Uterus (tissue), 4 donors: ENCODE measurements at places on chromosomes 11 and 22. TPM values are rescaled to one million over a fixed set of nuclear protein-coding genes. Genes with fewer than 3 reads are reported as not detected.

The PANX3 gene
- total RNA-seq: not detected

The SERPING1 gene
- 171 TPM for total RNA-seq

DNA sequence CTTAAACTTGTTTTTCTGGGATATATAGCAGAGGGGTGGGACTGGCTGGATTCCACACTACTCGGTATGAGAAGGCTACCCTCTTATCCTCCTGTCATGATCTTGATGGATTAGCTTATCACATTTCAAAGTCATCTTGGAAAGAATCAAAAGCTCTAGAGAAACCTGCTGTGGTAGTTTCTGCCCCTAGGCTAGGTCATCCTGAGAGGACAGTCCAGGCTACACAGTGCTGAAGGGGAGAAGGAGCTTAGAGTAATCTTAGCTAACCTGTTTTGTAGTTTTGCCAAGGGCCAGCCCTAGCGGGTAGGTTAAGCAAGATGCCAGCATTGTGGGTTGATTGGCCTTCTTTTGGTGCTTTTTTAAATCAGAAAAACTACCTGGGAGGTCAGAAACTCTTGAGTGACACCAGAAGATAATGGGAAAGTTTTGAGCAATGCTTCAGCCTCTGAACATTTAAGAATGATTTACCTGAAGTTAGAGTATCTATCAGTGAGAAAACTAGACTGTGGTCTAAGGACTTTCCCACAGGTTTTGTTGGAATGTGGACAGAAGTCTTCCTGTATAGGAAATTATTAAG lies 21.3 kb downstream of the PIWIL4 start:
- H3K4me3 ChIP-seq: no peak overlapping the region
- DNase-seq: no peak
- H3K27me3 ChIP-seq: no peaks in the 10 kb centered on the region
- H3K27ac ChIP-seq: no peak overlapping the region

- H3K27me3 ChIP-seq: no peaks in the 10 kb centered on the region
- H3K27ac ChIP-seq: peak overlapping the region; percentile 59
- H3K36me3 ChIP-seq: no peaks in the 10 kb centered on the region
- DNase-seq: no peak
Observed at GRCh38 chr22:23217171-23218052, 37.1 kb downstream of the BCR start.

The MUC2 gene
- 0.26 TPM for total RNA-seq
